H1 (cell line): ENCODE measurements at places on chromosomes 7 and 10.

DNA sequence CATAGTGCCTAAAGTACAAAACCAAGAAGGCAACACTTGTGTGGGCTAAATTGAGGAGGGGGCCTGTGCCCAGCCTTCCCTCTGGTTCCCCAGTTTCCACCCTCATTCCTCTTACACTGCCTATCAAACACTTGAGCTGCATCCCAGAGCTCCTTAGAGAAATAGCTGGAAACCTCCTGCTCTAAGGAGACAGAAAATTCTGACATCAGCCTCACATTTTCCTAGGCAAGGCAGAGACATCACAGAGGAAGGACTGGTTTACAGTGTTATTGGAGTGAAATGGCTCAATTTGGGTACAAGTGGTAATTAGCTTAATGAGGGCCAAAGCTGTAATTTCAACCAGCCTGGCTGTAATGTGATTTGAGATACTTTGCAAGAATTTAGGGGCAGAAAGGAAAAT lies 192.3 kb upstream of the AOAH start:
- no peak for DNase-seq

DNA sequence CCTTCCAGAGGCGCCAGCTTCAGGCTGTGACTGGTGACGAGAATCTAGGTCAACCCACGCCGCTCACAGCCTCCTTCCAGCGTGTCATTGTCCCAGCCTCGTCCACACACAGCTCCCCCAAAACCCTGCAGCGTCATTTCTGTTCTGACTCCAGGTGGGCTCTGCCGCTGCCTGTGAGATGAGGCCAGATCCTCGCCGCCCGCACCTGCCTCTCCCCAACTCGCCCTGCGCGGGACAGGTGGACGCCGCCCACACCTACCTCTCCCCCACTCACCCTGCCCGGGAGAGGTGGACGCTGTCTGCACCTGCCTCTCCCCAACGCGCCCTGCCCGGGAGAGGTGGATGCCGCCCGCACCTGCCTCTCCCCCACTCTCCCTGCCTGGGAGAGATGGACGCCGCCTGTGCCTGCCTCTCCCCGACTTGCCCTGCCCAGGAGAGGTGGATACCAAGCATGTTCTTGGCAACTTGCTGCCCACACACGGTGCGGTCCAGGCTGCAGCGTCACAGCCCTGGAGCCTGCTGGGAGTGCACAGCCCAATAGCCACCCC lies 32.0 kb upstream of the CFAP46 start:
- no peak for DNase-seq

DNA sequence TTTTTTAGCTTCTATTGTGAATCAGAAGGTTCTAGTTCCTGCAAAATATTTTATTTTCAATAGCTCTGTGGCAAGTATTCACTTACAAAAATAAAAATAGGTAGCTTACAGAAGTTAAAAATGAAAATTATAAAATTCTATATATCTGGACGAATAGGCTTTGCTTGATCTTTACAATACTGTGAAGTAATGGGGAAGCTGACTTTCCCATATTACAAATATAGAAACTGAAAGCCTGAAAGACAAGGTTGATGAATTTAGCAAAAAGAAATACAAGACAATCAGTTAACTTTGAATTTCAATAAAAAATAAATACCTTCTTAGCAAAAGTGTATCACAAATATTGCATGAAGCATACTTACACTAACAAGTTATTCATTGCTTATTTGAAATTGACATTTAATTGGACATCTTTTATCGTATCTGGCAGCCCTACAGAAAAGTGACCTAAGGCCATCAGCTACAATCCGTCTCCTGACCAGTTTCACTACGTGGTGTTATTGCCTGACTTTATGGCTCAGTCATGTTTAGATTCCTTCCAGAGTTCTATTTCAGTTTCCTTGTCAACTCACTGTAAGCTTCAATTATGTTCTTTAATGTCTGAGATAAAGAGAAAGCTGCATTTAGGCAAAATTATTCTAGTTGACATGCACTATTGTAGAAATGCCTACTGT lies 310.5 kb upstream of the HGF start:
- no peak for DNase-seq

- no peak for DNase-seq
These were observed 116.1 kb downstream of the INSYN2A start for GRCh38 chr10:127080317-127080716.

- DNase-seq = no peak
These were observed 160.3 kb upstream of the SEMA3A start for GRCh38 chr7:84354866-84355265.

GRCh38 chr7:157555313-157555712 lies 218.5 kb downstream of the DNAJB6 start:
- DNase-seq = no peak

DNA sequence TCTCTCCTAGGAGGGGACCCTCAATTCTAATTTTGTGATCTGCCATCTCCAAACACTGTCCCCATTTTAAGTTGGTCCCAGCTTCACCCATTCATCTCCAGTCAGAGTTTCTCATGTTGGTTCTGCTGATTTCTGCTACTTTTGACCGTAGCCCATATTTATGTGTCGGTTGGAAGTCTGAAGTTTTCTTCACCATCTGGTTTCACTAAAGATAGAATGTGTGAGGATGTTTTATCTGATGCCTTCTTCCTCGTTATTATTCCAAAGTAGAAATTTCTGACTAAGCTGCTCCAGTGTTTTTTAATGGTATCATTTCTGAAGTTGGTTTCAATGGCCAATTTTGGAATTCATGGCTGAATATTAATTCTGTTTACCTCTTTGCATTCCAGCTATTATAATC lies 21.3 kb upstream of the IFIT2 start:
- DNase-seq = no peak

- no peak for DNase-seq
These were observed 12.4 kb upstream of the ZMIZ1 start for GRCh38 chr10:79056361-79056735.

- DNase-seq = no peak
These were observed 32.0 kb downstream of the EXOC6 start for GRCh38 chr10:92880233-92880861.

DNA sequence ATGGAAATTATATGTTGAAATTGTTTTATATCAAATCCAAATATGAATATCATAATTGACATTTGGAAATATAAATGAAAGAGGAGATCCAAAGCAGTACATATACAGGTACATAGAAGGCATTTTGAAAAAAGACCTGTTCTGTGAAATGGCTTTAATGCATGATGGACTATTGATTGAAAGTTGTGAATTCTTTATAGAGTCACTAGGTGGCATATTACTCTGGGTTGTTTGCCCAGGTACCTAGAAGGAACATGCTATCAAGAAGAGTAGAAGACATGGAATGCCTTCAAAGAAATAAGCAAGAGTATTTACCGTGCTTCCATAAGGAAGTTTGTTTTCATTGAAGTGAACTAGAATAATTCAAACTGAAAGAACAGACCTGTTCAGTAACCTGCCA lies 160.0 kb upstream of the ANK3 start:
- no peak for DNase-seq

- DNase-seq = no peak
These were observed 85.8 kb upstream of the CUX1 start for GRCh38 chr7:101731502-101732084.

GRCh38 chr10:68109331-68109730 lies at the start of gene MYPN:
TSS of gene MYPN (plus strand) at chr10:68109488. CDS start at chr10:68121439, 11,951 bp downstream.
- no peak for DNase-seq

GRCh38 chr10:25297466-25297865 lies 122.7 kb downstream of the GPR158 start:
- no peak for DNase-seq

- DNase-seq = no peak
These were observed 20.4 kb upstream of the DPYSL4 start for GRCh38 chr10:132166216-132166950.

DNA sequence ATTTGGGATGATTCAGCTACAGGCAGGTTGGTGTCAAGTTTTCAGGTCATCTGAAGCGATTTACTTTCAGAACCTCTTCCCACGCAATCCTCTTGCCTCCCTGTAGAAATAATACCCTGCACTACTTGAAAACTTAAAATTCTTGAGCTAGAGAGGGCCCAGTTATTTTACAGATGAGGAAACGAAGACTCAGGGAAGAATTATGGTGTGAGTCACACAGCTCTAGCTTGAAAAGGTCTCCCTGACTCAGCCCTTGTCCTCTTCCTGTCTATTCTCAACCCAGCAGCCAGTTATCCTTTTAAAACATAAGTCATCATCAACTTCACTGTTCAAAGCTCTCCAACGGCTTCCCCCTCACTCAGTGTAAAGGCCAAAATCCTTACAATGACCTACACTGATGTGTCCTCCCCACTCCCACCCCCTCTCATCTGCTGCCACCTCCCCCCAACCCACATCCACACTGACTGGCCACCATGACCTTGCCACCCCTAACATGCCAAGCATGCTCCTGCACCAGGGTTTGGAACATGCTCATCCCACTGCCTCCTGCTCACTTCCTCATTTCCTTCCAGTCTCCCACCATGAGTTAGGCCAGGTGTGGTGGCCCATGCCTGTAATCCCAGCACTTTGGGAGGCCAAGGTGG lies 3.4 kb downstream of the DNMBP start:
- DNase-seq = no peak

- DNase-seq = no peak
These were observed 75.9 kb downstream of the FAM204A start for GRCh38 chr10:118266098-118266748.

GRCh38 chr10:124184208-124184830 lies 90.9 kb upstream of the CHST15 start:
- DNase-seq = no peak

DNA sequence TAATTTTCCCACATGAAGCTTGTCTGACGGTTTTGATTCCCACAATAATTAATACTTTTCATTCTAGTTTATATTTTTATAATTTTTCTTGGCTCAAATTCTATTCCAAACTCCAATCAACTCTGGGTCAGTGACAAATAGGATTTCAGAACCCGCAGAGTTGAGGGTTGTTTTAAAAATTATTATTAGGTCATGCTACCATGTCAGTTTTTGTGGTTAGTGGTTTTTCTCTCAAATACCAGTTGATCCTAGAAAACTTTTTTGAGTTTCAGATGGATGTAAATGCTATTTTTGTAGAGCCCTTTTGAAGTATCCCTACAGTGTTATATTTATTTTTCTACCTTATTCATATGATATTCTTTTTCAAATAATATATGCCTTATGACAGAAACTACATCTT lies 237.4 kb downstream of the SEMA3D start:
- no peak for DNase-seq

DNA sequence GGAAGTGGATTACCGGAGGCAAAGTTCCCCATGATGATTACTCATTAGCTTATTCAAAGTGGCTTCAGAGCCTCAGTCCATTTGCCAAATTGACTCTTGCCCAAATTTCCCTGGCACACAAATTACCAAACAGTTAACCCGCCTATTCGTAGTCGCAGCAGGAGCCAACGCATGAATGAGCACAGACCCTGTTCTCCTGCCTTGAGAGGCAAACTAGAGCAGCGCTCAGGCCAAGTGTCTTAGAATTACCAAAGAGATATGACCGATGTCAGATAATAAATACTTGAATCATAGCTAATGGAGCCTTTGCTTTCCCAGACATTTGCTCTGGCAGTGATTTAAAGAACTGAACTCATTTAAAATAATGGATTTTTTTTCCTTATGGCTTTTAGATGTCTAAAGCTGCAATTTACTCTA lies 64.9 kb downstream of the CTTNBP2 start:
- DNase-seq = no peak
